ENCODE measurements at places on chromosomes 3 and 15. TPM values are rescaled to one million over a fixed set of nuclear protein-coding genes. Genes with fewer than 3 reads are reported as not detected.

Gene CFAP100
- not detected for polyA plus RNA-seq

GRCh38 chr15:81282911-81283310 is 41.0 kb downstream of the STARD5 start:
- no peak for DNase-seq

Gene P4HTM
- 31.6 TPM for polyA plus RNA-seq

Gene SSUH2
- 0.49 TPM for polyA plus RNA-seq

DNA sequence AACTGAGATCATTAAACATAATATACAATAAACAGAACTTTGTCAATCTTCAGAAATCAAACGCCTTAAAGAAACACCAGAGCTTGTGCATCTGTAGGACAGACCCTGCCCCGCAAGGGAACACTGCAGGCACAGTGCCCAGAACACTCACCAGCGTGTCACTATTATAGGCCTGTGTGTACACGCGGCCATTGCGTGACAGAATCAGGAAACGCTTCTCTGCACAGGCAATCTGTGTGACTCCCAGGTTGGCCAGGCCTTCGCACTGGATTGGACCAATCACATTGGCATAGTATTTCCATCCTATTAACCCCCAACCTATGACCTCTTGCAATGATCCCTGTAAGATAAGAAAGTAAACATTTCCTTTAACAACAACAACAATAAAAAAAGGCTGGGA is 52.9 kb downstream of the HERC2 start:
- no peak for DNase-seq

- no peak for DNase-seq
Observed at GRCh38 chr15:59531066-59531675, 80.4 kb upstream of the GCNT3 start.

DNA sequence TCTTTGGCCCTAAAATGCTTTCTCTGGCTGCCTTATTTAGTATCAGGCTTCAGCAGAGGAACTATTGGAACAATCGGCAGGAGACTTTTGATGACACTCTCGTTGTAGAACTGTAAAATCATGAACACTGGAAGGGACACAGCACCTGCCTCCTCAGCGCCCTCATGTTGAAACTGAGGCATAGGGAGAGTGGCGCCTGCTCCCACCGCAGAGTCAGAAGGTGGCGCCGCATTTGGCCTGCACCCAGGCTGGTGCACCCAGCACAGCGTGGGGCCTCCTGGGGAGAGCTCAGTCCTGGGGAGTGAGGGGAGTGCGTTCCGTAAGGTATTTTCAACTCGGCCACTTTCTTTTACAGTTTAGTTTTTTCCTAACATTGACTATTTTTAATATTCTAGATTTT is 78.2 kb upstream of the BLM start:
- no peak for DNase-seq

Gene MYRIP
- polyA plus RNA-seq = 4.4 TPM

DNA sequence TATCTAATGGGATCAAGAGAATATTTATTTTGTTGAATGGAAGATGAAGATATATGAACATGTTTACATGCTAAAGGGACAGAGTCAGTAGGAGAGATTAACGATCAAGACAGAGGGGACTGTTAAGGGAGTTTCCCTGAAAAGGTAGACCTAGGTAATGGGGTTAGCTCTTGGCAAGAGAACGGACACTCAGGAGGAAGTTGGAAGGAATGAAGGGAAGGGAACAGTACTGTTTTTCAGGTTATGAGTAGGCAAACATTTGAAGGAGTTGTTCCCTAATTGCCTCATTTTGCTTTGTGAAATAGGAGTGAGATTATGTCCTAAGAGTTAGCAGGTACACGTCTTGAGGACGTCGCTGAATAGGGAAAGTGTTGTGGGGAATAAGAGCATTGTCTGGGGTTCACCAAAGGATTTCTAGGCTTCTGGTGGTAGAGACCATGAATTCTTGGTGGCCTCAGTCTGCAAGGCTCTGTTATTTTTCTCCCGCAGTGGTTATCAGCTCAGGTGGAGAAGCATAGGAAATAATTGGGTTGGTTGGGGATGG is 41.3 kb downstream of the PDE8A start:
- DNase-seq = no peak

GRCh38 chr3:55059027-55059629 is 131.3 kb upstream of the LRTM1 start:
- no peak for DNase-seq

- no peak for DNase-seq
Observed at GRCh38 chr15:86439614-86440013, 359.9 kb downstream of the AGBL1 start.

Gene KIF15
- polyA plus RNA-seq = 0.53 TPM

GRCh38 chr15:73517566-73517965 is 74.6 kb downstream of the REC114 start:
- DNase-seq = no peak

DNA sequence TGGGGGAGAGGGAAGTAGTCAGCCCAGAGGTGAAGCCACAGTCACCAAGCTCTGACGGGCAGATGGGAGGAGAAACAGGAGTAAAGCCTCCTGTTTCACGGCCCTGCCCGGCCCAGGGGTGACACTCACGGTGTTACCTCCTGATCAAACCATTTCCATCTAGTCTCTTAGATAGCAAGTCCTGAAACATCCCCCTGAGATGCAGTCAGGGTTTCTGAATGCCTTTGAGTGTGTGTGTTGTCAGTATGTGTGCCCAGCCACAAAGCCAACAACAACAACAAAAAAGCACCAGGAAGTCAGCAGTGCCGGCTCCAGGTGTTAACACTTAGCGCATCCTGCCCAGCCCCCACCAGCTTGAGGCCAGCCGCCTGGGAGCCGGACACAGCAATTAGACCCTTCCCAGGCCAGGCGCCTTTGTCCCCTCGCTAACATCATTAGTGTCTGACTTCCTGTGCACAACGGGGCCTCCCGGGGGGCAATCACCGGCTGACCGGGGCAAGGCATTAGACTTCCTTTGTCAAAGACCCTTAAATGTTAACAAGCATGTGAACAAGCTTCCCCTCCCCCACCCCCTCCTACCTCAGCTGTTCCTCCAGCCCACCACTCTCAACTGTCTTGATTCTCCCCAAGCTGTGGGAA is 34.5 kb downstream of the IL17RD start:
- no peak for DNase-seq

- DNase-seq = no peak
Observed at GRCh38 chr15:42137461-42138261, 18.8 kb downstream of the PLA2G4F start.

- no peak for DNase-seq
Observed at GRCh38 chr15:59160880-59161593, 45.6 kb upstream of the LDHAL6B start.

GRCh38 chr3:179071027-179071322 is 634 bp downstream of the ZMAT3 start:
- DNase-seq = no peak

Gene ITIH1
- 0.70 TPM for polyA plus RNA-seq

DNA sequence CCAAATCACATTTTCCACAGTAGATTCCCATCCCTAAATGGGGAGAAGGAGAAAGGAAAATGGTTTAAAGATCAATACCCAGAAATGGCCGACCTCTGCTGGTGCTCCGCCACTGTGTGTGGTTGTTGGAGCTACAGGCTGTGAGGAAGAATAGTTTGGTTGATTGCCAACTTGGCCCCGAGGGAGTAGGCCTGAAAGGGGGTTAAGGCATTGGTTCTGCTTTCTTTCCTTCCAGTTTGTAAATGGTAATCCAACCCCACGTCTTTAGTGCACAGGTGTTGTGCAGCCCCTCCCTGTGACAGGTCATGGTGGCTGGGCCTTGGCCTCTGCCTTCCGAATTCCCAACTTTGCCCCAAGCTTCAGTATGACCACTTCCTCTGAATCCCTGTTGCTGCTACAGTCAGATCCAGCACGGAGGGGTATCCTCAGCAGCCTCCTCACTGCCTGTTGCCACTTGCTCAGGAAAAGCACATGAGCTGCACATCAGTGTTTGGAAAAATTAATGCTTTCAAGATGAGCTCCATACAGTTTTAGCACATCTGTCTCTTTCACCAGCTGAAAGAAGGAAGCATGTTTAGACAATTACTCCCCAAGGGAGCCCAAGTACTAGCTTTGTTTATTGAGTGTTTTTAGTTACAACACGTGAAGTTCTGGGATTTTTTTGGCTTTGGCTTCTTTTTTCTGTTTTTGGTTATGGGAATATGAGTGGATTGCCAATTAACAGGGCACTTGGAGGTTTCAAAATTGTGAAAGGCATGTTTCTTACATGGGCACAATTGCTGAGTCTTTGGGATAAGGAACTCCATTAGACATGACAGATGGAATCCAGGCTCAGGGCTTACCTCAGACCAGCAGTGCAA is 92.3 kb upstream of the ROPN1 start:
- no peak for DNase-seq

DNA sequence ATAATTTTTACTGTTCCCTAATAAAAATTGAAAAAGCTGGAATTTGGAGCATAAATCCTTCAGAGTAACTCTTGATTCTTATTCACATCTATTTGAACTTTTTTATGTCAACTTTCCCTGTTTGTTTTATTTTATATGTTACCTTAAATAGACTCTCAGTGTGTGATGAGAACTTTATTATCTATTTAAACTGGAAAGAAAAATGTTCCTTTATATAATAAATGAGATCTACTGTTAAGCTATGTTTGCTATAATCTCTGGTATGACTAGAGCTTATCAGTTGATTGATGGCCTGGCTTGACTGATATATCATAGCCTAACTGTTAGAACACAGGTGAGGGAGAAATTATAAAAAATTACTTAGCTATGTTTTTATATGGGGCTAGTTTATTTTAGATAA is 330.6 kb upstream of the EPHA6 start:
- DNase-seq = no peak

- DNase-seq = no peak
Observed at GRCh38 chr3:192830291-192831110, 87.2 kb downstream of the MB21D2 start.

- no peak for DNase-seq
Observed at GRCh38 chr15:94099574-94099960, 131.8 kb upstream of the MCTP2 start.

Gene AZI2
- polyA plus RNA-seq = 66.0 TPM

GRCh38 chr3:193470710-193471109 is 84.0 kb downstream of the ATP13A4 start:
- no peak for DNase-seq

DNA sequence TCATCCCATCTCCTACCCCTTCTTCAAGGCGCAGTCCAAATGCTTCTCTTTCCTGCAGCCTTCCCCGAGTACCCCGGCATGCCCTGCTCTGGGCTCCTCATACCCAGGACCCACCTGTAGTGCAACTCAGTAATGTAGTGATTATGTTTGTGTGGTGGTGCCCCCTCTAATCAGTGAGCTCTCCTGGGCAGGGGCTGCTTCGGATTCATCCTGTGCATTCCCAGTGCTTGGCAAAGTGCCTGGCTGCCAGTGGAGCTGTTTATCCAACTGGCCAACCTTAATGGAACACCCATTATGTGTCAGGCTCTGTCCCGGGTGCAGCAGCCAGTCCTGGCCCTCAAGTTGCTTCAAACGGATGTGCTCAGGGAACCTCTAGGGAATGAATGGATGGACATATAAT is 174.4 kb upstream of the LINGO1 start:
- DNase-seq = no peak

Gene C3orf52
- polyA plus RNA-seq = 2.6 TPM

Gene RNF123
- polyA plus RNA-seq = 29.3 TPM

- DNase-seq = no peak
Observed at GRCh38 chr15:63291507-63291906, 14.1 kb downstream of the APH1B start.

DNA sequence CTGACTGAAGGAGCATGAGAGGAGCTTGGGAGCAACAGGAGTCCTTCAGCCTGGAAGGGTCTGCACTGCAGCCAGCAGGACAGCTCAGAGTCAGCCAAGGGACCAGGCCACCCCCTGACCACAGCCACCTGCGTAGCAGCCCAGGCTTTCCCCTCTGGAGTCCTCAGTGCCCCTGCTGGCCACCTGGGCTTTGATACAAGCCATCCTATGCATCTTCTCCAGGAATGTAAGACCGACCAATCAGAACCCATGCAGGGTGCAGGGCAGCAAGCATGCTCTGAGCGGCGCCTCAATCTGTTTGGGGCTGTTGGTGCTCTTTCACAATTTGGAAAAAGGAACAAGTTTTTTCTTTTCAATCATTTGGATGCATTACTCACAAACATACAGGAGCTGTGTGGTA is 52.0 kb downstream of the DZIP1L start:
- no peak for DNase-seq

Gene ZBTB47
- 48.2 TPM for polyA plus RNA-seq

GRCh38 chr3:195084746-195085145 is 186.2 kb downstream of the XXYLT1 start:
- DNase-seq = no peak

Gene IQCF5
- polyA plus RNA-seq = not detected

Gene PP2D1
- not detected for polyA plus RNA-seq

Gene DGKG
- polyA plus RNA-seq = 4.2 TPM

DNA sequence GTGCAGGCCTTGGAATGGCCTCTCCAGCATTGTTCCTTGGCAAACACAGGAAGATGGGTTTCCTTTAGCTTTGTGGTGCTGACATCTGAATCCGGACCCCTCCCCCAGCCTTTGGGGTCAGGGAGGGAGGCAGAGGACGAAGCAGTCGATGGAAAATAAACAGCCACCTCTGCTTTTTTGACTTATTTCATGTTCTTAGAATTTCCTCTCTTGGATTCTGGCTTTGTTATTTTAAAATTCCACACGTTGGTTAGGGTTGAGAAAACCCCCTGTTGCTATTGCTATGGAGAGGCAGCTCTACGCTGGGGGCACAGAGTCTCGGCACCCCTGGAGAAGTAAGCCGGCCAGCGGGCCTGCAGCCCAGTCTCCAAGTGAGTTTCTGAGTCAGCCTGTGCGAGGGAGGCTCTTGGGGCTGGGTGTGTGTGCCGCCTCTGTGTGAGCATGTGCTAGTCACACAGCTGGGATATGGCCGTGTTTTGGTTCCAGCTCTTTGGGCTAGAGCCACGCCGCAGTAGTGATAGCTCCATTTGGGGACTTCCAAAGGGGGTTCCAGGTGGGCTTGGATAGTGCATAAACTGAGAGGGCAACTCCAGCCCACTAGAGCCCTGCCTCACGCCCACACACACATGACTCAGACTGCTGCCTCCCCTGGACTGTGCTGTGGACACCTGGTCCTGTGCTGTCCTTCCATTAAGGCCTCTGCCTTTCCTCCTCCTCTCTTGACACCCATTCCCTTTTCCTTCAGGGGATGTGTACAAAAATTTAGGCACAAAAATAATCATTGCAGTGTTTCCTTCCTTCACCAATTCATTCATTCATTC is 58.8 kb downstream of the AMOTL2 start:
- DNase-seq = no peak

DNA sequence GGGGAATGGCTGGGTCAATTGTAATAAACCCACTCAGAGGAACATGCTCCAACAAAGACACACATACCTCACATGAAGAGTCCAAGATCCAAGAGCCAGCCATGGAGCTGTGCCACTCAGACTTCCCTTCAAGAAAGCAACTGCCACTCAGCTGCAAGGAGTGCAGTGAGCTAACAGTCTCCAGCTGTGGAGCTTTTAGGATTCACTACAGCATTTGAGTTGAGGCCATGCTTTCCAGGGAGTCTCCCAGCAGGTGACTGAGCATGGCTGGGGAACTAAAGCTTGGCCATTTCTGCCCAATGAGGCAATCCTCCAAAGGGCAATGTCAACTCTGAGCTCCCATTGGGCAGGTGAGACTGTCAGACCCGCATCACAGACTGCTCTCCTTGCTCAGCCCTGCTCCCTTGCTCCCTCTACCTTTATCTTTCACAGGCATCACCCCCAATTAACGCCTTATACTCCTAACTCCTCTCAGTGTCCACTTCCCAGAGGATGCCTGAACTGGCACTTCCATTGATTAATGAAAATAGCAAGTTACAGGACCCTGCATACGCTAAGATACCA is 165.3 kb upstream of the CTNNB1 start:
- DNase-seq = no peak
